ENCODE measurements at places on chromosomes 4 and X. TPM values are rescaled to one million over a fixed set of nuclear protein-coding genes. Genes with fewer than 3 reads are reported as not detected.

Gene MBNL3
- 35.6 TPM for total RNA-seq

Gene RAB33A
- total RNA-seq = not detected

Gene CASK
- total RNA-seq = 19.4 TPM

Gene IL2RG
- total RNA-seq = 15.0 TPM

DNA sequence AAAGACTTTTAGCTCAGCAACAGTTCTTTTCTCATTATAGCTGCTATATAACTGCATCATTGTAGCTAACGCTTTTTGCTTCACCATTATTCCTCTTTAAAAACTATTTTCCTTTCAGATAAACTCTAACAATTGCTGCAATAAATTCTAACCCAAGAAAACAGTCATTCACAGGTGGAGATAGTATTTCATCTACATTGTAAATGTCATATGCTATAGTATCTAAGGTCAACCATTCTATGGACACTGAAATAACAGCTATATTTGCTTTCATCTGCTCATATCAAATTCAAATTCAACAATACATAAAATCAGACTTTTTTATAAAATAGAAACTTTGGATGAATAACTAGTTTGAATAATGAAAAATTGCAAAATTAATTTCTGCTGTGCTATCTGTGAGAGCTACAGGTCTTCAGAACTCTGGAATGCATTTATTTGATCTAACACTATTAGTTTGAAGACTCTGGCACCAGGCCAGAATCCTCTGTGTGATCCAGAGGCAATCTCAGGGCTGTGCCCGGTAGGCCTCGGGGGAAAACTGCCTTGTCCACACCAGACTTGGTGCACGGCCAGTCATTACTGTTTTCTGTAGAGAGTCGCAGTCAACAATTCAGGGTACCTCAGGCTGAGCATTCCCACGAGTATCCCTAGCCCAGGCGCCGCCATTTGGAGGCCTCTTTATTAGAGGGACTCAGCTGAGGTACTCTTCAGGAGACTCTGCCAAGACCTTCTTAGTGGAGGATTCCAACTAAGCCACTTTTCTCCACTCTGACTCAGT lies 332.4 kb downstream of the SLC7A11 start:
- no peak for DNase-seq

GRCh38 chrX:142201113-142201512 lies 4.0 kb downstream of the MAGEC2 start:
- no peak for DNase-seq

DNA sequence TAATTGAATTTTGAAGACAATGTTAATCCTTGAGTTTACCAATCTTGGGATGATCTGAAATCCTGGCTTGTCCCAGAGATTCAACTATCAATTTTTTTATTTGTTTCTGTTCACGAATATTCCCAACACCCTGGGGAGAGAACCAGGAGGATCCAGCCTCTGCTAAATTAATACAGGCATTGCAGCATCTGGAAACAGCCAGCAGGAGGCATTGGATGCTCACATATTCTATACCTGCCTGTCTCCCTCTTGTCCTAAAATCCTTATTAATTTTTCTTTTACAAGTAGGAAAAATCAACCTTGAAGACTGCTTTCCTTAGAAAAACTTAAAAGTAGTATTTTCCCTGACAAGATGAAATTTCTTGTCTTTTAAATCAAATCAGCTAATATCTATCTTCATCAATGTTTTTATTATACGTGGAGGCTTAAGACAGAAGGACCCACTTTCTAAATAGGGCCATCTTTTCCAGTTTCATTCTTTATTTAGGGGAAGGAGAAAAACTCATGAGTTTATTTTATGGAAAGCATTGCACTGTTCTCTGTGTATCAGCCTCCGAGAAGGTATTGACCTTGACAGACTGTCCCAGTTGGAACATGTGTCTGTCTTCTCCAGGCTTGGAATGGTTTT lies 102.4 kb downstream of the CLNK start:
- no peak for DNase-seq

GRCh38 chr4:102862016-102862415 lies 6.8 kb upstream of the CISD2 start:
- no peak for DNase-seq

- no peak for DNase-seq
These were observed 42.9 kb downstream of the DCTD start for GRCh38 chr4:182874304-182874751.

DNA sequence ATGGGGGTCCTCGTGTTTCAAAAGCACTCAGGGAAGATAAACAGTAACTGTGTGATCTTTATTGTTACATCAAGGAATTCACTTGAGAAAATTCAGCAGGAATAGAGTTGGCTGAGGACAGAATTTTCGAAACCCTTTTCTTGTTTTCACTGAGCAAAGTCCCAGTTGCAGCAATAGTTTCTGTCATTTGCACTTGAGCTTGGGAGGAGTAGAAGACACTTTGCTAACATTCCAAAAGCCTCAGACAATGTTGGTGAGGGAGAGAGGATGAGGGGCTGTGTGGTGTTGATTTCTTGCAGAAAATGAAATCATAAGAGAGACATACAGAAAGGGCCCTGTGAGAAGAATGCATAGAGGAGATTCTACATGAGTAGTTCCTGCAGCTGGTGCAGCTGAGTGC lies 151.9 kb upstream of the DIPK2B start:
- no peak for DNase-seq

GRCh38 chr4:86218746-86219473 lies 140.9 kb downstream of the MAPK10 start:
- DNase-seq = no peak

- no peak for DNase-seq
These were observed 13.8 kb upstream of the STK26 start for GRCh38 chrX:132009350-132009749.

- DNase-seq = no peak
These were observed 12.0 kb downstream of the COL4A6 start for GRCh38 chrX:108426262-108426661.

- DNase-seq = no peak
These were observed 136.5 kb upstream of the GALNTL6 start for GRCh38 chr4:171676555-171677215.
